ENCODE measurements at places on chromosomes 12 and 14.

DNA sequence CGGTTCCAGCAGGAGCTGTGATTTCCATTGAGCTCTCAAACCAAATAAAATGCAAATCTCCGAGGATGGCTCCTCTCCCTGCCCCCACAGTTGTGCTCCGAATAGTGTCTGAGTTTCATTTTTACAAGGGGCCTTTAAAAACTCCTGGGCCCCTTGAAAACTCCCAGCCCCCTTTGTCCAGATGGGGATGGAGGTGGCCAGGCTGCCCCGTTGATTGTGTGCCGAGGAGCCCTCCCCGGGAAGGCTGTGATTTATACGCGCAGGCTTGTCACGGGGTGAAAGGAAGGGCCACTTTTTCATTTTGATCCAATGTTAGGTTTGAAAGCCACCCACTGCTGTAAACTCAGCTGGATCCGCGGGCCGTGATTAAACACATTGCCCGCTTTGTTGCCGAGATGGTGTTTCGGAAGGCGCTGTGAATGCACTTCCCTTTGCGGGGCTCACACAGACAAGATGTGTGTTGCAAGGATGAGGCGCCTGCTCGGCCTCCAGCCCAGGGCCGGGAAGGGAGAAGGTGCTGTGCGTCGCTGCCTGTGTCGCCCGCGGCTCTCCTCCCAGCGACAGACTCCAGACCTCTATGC lies 98.8 kb downstream of the TMEM132C start:
- DNase-seq: no peak

- no peak for DNase-seq
Measured at GRCh38 chr12:42373669-42374068, 47.7 kb downstream of the PPHLN1 start.

DNA sequence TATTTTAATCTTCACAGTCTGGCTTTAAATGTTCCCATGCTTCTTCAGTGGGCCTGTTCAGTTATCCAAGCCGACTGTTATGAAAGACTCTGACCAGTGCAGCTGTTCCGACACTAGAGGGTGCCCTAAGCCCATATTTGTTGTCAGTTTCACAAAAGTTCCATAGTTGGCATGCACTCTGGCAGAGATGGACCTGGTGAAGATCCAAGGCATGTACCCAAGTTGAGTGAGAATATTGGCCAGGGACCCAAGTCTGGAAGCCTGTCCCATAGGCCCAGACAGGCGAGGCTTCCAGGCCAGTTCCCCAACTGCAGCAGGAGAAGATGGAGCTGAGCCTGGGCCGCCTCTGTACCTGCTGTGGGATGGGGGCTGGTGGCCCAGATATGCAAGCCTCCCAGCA lies 27.4 kb upstream of the GUCY2C start:
- peak; percentile 49 for DNase-seq

DNA sequence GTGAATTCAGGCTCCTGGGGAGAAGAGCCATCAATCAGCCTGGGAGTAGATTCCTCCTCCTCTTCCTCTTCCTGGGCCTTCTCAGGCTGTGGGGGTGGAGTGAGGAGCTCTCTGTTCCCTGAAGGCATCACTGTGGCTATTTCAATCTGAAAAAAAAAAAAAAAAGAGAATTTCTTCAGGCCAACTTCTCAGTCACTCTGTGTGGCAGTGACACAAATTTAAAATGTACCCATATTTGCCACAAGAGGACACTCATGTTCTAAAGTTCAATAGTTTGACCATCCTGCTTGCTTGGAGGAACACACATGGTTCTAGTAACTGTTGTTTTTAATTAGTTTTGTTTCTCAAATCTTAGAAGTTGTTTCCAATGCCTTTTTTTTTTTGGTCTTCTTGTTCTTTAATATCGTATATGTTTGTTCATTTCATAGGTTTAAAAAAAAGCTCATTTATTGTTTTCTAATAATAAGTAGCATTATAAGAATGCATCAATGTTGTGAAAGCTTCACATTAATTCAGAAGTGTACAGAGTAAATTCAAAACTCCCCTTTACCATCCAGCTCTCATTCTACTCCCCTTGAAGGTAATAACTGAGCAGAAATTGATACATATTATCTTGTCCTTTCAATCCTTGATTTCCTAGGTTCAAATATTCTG lies 23.3 kb upstream of the CCER1 start:
- no peak for DNase-seq

- DNase-seq: no peak
Measured at GRCh38 chr12:110856542-110856941, 9.8 kb downstream of the CCDC63 start.

GRCh38 chr14:39740454-39740853 lies 308.2 kb upstream of the FBXO33 start:
- no peak for DNase-seq

DNA sequence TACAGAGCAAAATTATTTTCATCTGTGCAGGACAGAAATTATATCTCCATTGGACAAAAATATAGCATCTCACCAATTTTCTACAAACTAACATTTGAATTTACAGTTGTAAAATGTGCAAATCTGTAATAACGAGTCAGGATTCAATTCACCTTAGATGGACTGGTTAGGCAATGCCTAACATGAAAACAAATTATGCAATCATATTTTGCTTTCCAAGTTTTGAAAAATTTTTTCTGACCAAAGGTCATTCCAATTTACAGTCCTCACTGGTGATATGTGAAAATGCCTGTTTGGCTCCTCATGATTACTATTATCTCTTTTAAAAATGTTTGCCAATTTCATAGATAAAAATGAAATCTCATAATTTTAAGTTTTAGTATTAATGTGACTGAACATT lies 6.5 kb upstream of the CPM start:
- no peak for DNase-seq

DNA sequence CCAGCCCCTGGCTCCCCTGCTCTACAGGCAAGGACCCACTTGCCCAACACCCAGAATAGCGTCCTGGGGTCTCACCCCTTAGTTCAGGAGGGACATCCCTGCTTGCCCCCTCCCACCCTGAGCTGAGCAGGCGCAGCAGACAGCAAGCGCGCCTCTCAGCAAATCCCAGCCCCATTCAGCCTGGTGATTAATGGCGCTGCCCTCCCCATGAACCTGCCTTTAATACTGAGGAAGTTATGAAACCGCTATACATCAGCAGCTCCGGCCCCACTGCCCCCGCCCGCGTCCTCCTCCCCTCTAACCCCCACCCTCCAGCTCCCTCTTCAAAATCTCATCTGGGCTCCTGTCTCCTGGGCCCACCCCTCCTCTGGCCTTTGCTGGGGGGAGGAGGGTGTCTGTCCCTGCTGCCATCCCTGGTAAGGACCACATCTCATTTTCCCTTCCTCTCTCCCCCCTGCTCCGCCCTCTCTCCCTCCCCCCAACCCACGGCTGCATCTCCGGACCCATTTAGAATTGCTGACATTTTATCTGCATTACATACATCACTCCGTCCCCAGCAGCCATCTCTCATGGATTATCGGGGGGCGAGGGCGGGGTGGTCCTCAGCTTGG lies 7.1 kb upstream of the SMUG1 start:
- no peak for DNase-seq

DNA sequence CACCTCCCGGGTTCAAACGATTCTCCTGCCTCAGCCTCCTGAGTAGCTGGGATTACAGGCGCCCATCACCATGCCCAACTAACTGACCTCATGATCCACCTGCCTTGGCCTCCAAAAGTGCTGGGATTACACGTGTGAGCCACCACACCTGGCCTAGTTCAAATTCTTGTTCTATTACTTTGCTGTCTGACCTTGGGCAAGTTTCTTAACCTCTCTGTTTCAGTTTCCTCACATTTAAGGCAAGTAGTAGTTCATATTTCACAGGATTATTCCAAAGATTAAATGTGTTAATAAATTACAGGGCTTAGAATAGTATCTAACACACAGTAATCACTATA lies 10.9 kb downstream of the RXYLT1 start:
- DNase-seq: no peak

DNA sequence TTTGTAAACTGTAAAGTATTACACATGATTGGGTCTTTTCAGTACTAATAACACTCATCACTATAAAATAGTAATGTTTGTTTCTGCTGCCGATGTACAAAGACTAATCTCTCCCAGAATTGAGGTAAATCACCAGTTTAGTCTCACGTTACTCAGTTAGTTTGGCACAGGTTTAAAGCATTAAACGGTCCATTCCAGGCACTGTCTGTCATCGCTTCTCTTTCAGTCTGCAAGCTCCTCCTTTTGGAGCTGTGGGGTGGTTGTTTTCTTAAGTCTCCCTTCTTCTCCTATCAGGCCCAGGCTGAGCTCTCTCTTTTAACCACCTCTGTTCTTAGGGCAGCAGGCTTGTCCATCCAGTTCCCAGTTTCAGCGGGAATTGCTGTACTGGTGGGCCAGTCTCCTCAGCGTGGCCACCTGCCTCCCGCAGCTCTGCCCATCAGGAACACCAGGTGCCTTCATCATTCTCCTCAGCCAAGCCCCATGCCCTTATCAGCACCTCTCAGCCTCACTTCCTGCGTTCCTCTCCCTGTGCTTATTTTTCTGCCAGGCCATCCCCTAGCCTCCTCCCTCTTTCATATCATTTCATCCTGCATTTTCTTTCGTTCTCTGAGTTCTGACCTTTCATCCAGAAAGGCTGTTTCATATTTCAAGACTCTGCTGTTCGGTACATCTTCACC lies 149.0 kb downstream of the TGFB3 start:
- DNase-seq: no peak

DNA sequence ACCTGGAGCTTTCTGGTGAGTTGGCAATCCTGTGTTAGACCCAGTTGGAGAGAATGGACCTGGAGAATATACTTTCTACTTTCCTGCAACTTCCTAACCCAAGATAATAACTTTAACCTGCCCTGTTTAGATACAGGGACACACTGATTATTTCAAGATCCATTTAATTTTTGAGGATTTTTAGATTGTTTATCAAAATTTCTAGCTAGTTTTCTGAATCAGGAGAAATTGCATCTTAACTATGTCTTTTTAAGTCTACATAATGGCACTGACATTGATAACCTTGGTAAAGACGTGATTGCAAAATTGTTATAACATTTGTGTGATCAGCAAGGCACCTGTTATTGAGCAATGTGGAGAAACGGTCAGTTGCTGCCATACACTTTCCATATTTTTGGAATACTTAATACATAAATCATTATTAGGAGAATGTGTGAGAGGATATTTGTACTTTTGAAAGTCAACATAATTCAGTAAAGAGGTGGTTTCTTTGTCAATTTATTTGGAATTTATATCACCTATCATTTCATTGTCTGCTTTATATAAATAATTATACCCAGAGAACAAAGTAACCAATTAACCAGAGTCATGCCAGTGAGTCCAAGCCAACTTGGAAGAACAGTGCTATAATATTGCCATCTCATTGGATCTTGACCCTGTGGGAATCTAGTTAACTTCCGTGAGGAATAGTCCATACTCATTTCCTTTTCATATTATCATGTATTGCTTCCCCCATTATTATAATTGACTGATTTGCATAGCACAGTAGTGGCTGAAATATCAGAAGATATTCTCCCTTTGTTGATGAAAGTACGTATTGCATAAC lies 28.4 kb downstream of the NFYB start:
- no peak for DNase-seq

- no peak for DNase-seq
Measured at GRCh38 chr12:8969861-8970411, 19.4 kb upstream of the KLRG1 start.

- DNase-seq: no peak
Measured at GRCh38 chr12:48774516-48774915, 14.4 kb downstream of the ADCY6 start.

DNA sequence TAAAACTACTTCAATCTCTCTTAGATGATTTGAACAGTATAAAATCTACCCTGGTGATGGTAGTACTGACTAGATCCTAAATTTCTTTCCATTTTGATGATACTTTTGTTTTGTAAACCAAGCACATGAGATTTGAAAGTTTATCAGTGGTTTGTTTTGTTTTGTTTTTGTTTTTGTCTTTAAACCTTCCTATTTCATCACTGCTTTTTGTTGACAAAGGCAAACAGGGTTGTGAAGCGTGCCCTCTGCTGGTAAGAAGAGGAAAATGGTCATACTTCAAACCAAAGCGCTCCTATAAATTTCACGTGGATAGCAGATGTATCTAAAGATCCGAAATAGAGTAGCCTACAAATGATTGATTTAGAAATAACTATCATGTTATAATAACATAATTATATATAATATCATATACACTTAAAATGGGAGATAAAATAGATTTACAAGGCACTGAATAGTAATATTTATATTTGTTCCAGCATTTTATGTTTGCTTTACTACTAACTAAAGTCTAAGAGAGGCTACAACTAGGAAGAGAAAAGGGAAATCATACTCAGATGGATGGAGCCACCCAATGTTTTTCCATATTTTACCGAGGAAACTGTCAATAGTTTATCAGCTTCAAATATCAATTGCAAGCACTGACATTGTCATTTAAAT lies 254.0 kb upstream of the USP15 start:
- peak; percentile 18 for DNase-seq

DNA sequence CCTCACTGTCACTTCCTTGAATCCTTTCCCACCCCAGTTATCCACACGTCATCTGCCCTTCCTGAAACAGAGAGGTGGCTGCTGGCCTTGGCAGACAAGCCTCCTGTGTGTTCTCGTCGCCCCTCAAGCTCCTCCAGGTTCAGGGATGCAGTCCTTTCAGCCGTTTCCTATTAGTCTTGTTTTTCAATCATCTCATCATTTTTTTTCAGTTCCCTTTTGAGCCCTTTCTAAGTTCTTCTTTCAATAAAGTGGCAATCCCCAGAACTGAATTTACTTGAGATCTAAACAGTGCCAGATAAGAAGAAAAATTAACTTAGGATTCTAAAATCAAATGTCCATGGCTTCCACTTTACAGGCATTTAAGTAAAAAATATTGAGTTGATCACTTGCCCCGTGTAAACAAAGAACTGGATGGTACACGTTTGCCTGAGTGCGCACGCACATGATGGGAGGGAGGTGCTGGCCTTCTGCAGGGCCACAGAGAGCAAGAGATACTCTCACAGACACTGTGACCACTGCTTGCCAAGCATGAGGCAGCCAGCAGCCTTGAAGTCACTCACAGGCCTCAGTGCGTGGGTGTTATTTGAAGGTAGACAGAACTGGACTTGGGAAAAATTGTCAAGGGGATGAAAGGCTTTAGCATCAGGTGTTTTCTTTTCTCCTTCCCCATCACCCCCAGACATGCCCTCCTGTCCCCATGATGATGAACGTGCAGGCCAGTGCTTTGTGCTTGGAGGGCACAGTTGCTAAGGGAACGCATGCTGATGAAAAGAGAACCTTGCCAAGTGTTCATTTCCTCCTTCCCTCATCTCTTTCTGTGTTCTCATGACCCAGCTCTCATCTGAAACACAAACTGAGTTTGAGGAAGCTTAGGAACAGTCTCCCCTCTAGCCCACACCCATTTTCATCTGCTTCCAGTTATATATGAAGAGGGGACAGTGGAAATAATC lies 408.3 kb downstream of the EGLN3 start:
- no peak for DNase-seq

DNA sequence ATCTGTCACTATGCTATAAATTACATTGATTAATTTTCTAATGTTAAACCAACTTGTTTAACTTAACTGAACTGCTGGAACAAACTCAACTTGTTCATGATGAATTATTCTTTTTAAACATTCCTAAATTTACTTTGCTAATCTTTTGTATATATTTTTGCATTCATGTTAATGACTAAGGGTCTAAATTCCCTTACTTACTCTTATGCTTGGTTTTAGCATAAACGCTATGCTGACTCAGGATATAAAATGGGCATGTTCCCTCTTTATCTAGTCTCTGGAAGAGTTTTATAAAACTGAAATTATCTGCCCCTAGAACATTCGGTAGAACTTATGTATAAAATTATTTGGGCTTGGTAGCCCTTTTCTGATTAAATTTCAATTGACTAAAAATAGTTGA lies 342.8 kb upstream of the DIO2 start:
- DNase-seq: no peak
